ENCODE measurements at places on chromosomes 16 and 17.
A peak's percentile ranks its signal among the peaks of the same experiment; 100 is the strongest.

DNA sequence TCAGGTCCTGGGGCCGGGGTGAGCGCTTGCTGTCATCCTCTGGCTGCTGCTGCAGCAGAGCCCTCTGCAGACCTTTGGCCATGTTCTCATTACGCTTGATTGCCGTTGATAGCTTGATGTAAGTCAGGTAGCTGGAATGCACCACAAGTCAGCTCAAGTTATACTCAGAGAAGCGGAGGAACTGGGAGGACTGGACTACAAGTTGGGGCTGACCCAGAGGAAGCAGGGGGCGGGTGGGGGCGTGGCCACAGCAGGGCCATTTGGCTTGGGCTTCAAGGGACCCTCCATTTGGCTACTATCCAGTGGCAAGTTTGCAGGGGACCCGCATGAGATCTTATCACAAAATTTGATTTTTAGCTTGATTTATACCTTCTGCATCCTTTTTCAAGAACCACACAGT is 19.0 kb upstream of the EVPL start:
- no peak for DNase-seq
- H3K36me3 ChIP-seq, result peaks cover 89% of the 10 kb centered on the region
- H3K27ac ChIP-seq, result no peak overlapping the region
- no peaks in the 10 kb centered on the region for H3K4me1 ChIP-seq
- no peak overlapping the region for H3K4me3 ChIP-seq

DNA sequence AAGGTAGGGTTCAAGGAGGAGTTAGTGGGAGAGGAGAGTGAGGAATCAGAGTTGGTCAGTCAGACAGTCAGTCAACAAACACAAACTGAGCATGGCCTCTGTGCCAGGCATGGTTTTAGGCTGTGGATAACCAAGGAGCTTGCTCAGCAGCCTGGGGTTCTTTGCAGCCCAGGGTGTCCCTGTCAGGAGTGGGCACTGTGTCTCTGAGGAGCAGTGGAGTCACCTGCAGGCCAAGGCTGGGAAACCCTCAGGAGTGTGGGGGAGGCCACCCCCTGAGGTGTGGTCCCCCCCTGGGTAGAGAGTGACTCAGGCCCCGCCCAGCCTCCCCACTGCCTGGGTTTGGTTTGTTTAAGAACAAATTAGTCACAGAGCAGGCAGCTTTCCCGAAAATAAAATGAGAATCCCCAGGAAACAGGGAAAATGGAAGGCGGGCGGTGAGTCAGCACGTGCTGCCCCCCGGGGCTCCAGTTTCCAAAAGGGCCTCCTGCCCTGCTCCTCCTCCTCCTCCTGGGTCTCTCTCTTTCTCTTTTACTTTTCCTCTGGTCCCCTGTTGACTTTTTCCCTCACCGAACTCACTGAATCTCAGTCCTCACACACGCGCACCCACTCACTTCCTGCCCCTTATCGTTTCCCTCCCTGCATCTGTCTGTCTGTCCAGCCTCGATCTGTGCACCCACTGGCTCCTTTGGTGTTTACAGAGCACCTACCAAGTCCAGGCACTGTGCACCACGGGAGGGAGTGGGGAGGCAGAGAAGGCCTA is 44.3 kb downstream of the SOCS3 start:
- no peak overlapping the region for H3K4me3 ChIP-seq
- no peaks in the 10 kb centered on the region for H3K36me3 ChIP-seq
- DNase-seq, result peak; percentile 13
- H3K4me1 ChIP-seq, result peaks cover 25% of the 10 kb centered on the region
- peak overlapping the region; percentile 25 for H3K27ac ChIP-seq

GRCh38 chr16:6557353-6558023 is 775.2 kb upstream of the RBFOX1 start:
- no peak for DNase-seq
- H3K4me3 ChIP-seq, result no peak overlapping the region
- no peaks in the 10 kb centered on the region for H3K27me3 ChIP-seq
- H3K4me1 ChIP-seq, result no peaks in the 10 kb centered on the region
- no peak overlapping the region for H3K27ac ChIP-seq
- H3K36me3 ChIP-seq, result no peaks in the 10 kb centered on the region

- no peaks in the 10 kb centered on the region for H3K36me3 ChIP-seq
- H3K4me1 ChIP-seq, result no peaks in the 10 kb centered on the region
- DNase-seq, result no peak
- no peaks in the 10 kb centered on the region for H3K27me3 ChIP-seq
These were observed 30.4 kb downstream of the RAI1 start for GRCh38 chr17:17711641-17712162.

DNA sequence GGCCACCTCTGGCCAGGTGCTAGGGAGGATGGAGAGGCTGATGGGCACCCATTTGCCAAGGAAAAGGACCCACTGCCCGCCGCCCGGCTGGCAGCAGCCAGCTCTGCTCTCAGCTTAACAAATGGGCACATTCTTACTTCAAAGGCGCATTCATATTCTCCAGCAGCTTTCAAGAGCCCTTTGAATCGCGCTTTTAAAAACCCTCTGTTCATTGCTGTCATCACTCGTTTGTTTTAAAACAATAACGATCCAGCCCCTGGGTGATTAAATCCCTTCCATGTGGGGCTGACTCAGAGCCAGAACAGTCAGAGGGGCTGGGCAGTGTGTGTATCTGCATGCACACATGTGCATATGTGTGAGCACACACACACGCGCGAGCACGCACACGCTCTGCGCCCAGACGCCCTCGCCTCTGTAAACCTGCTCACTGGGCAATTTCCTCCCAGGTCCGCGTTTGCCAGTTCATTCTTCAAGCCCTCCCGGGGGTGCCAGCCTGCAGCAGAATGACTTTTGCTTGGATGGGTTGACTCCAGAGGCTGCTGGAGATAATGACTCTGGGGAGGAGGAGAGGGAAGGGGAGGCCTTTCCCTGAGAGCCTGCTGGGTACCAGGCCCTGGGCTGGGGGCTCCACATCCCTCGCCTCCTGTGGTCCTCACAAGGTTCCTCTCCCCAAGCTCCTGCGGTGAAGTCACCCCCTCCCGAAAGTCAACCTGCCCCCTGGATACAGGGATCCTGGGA is 133.1 kb downstream of the SDK2 start:
- no peak overlapping the region for H3K4me3 ChIP-seq
- no peak overlapping the region for H3K27ac ChIP-seq
- DNase-seq, result no peak
- no peaks in the 10 kb centered on the region for H3K27me3 ChIP-seq

DNA sequence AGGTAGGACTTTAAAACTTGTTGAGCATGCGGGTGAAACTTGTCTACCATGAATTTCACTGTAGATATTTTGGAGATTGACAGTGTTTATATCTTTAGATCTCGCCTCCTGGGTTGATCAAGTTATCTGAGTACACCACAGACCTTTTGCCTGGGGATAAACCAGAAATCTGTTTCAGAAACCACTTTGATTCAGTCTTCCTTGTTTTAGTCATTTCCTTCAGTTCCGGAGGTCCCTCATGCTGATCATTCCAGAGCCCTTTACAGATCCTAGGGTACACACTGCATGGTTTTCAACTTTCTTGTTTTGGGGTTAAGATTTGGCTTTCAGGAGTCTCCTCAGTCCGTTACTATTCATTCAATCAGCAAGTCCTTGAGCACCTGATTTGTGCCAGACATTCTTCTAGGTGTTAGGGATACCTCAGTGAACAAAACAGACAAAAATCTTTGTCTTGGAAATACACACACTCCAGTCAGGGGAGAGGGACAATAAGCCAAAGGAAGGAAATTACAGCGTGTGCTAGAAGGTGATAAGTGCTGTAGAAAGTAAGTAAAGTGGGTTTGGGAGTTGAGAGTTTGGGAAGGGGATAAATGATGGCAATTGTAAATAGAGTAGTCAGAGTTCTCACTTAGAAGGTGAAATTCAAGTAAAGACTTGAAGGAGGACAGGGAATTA is 12.2 kb downstream of the NOD2 start:
- H3K27me3 ChIP-seq, result no peaks in the 10 kb centered on the region
- H3K27ac ChIP-seq, result no peak overlapping the region
- peaks cover 21% of the 10 kb centered on the region for H3K4me1 ChIP-seq
- no peak overlapping the region for H3K4me3 ChIP-seq
- DNase-seq, result no peak

- H3K36me3 ChIP-seq, result no peaks in the 10 kb centered on the region
- DNase-seq, result no peak
- H3K4me1 ChIP-seq, result no peaks in the 10 kb centered on the region
- no peak overlapping the region for H3K27ac ChIP-seq
- H3K27me3 ChIP-seq, result no peaks in the 10 kb centered on the region
These were observed 354.3 kb downstream of the C16orf95 start for GRCh38 chr16:86962913-86963312.

- H3K36me3 ChIP-seq, result no peaks in the 10 kb centered on the region
- no peak for DNase-seq
- no peak overlapping the region for H3K4me3 ChIP-seq
- no peaks in the 10 kb centered on the region for H3K27me3 ChIP-seq
- H3K27ac ChIP-seq, result no peak overlapping the region
These were observed 19.7 kb upstream of the SHISA9 start for GRCh38 chr16:12881740-12882139.

GRCh38 chr16:87464691-87465300 is 28.0 kb downstream of the ZCCHC14 start:
- H3K27me3 ChIP-seq, result no peaks in the 10 kb centered on the region
- H3K36me3 ChIP-seq, result peaks cover 1% of the 10 kb centered on the region
- peak overlapping the region; percentile 7 for H3K4me3 ChIP-seq

GRCh38 chr17:57773557-57773956 is 28.5 kb upstream of the CCDC182 start:
- H3K27ac ChIP-seq, result no peak overlapping the region
- no peaks in the 10 kb centered on the region for H3K4me1 ChIP-seq
- no peaks in the 10 kb centered on the region for H3K36me3 ChIP-seq
- no peaks in the 10 kb centered on the region for H3K27me3 ChIP-seq

DNA sequence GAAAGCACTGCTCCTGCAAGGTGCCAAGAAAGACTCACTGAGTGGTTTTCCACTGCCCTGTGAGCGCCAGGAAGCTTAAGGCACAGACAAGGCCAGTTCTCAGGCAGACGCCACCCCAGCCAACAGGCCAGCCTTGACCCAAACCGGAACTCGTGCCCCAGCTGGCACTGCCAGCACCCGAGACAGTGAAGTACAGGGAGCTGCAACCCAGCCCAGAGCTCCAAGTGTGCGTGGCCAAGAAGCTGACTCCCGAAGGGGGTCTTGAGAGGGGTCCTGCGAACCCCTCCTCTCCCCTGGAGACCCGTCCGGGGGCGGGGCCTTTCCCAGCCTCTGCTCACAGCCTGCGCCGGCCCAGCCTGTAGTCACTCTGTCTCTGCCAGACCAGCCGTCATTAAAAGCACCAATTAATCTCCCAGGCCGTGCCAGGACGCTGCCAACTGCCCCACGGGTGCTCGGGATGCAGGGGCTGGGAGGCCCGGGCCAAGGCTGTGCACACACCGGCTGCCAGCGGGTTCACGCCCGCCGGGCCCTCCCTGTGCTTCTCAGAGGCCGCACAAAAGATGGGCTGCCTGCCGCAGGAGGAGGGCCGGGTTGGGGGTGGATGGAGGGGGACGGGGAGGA is 4.4 kb upstream of the SOX8 start:
- no peaks in the 10 kb centered on the region for H3K36me3 ChIP-seq
- peaks cover 22% of the 10 kb centered on the region for H3K4me1 ChIP-seq
- no peak for DNase-seq
- no peak overlapping the region for H3K4me3 ChIP-seq

- DNase-seq, result no peak
- no peaks in the 10 kb centered on the region for H3K27me3 ChIP-seq
- no peak overlapping the region for H3K27ac ChIP-seq
- no peaks in the 10 kb centered on the region for H3K36me3 ChIP-seq
These were observed 27.4 kb downstream of the BCO1 start for GRCh38 chr16:81265658-81266451.

- peak within 1 kb of the TSS; percentile 90 for H3K27ac ChIP-seq
- DNase-seq, result peak; percentile 92
- no peaks in the 10 kb centered on the region for H3K36me3 ChIP-seq
- peak within 1 kb of the TSS; percentile 78 for H3K4me3 ChIP-seq
- no peaks in the 10 kb centered on the region for H3K27me3 ChIP-seq
These were observed at the start of gene MAP2K3 for GRCh38 chr17:21284319-21285163. TSS of gene MAP2K3 (plus strand) at chr17:21284711. CDS start at chr17:21284921, 210 bp downstream.

DNA sequence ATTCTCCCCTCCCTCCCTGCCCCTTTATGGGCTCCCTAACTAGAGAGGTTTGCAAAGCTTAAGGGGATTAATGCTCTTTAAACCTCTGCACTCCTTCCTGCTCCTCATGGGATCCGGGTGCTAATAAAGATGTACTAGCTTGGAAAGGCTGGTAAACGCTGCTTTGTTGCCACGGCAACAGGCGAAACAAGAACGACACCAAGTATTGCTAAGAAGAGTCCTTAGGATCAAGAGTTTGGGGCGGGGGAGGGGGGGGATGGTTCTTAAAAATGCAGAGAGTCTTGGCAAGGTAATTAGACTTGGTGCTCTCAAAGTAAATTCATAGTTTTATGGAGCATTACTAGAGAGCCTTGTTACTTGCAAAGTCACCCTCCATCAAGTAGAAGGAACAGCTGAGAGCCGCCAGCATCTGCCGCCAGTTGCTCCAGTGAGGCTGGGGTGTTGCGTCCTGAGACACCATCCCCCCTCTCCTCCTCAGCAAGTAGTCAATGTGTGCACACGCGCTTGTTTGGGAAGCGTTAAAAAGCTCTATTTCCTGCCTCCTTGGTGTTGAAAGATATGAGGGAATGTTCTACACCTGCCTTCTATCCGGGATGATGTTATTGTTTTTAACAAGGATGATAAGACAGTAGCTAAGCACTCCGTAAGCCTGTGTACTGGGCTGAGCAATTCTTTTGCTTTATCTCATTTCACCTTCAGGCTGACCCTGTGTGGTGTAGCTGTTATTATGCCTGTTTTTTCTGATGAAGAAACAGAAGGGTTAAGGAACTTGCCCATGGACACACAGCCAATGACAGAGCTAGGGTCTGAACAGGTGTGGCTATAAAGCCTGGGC is 190.9 kb downstream of the CCDC182 start:
- H3K4me3 ChIP-seq, result no peak overlapping the region
- no peaks in the 10 kb centered on the region for H3K36me3 ChIP-seq
- H3K27ac ChIP-seq, result no peak overlapping the region
- H3K27me3 ChIP-seq, result no peaks in the 10 kb centered on the region
- DNase-seq, result no peak

DNA sequence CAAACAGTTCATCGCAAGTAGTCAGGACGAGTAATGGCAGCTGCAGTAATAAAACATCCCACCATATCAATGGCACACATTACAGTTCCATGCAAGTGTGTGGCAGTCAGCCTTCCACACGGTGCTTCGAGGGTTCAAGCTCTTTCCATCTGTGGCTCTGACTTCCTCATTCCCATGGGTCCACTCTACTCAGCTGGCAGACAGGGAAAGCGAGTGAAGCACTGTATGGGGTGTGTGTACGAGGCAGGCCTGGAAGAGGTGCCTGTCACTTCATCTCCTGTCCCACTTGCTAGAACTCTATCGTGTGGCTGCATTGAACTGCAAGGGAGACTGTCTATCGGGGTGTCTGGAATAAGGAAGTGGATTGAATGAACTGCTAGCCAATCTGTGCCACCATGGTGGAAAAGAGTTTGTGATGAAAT is 160.6 kb downstream of the CPPED1 start:
- H3K27me3 ChIP-seq, result no peaks in the 10 kb centered on the region
- DNase-seq, result no peak
- no peaks in the 10 kb centered on the region for H3K4me1 ChIP-seq
- H3K4me3 ChIP-seq, result no peak overlapping the region
- H3K36me3 ChIP-seq, result no peaks in the 10 kb centered on the region

GRCh38 chr17:7491583-7491982 is 7.4 kb downstream of the POLR2A start:
- no peaks in the 10 kb centered on the region for H3K27me3 ChIP-seq
- H3K4me1 ChIP-seq, result peaks cover 10% of the 10 kb centered on the region
- peaks cover 34% of the 10 kb centered on the region for H3K36me3 ChIP-seq
- H3K27ac ChIP-seq, result no peak overlapping the region
- H3K4me3 ChIP-seq, result no peak overlapping the region
- no peak for DNase-seq

Measured in effector memory CD4-positive, alpha-beta T cell (primary cell).